ENCODE measurements at places on chromosomes 1 and 21.

GRCh38 chr1:11316701-11317100, 43.7 kb downstream of the UBIAD1 start:
- no peak for DNase-seq

GRCh38 chr1:7670334-7671145, 100.6 kb upstream of the VAMP3 start:
- no peak for DNase-seq

DNA sequence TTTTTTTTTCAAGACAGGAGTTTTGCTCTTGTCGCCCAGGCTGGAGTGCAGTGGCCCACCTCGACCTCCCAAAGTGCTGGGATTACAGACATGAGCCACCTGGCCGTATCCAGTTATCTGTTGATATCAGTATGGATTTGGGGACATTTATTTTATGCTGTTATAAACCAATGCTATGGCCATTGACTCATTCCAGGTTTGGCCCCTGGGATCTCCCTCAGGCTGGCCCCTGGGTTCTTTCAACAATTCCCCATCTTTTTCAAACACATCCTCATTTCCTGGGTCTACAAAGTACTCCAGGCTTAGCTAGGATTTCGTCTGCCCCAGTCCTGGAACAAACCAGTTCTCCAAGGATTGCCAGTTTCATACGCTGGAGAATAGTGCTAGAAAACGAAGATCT, 44.1 kb downstream of the WDR4 start:
- DNase-seq: no peak

DNA sequence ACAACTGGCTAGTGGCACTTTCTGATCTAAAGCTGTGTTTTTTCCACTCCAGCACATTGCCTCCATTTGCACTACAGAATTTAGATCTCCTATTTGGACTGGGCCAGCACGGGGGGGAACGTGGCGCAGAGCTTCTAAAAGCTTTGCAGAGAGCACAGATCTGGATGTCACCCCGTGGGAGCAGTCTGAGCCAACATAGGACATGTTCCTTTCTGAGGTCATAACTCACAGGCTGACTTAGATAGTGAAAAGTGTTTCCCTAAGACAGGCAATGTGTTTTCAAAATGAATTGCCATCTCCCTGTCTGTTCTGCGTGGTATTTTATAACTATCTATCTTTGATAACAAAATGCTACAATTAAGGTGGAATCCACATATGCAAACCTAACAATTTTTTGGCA, 3.7 kb upstream of the C8A start:
- no peak for DNase-seq

DNA sequence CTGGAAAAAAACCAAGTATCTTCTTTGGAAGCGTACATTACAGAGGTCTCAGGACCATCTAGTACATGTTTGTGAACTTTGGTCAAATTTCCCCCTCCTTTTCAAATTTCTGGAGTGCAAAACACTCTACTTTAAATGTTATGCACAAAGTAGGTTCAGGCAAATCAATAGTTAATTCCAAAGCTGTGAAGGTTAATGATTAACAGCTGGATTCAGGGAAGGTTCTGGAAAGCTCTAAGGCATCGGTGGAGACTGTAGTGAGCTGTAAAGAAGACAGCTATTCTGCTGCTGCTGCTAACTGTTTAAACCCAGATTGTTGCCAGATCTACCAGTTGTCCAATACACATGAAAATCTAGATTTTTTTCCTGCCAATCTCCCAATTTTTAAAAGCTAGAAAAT, 70.9 kb downstream of the ELAVL4 start:
- DNase-seq: no peak

DNA sequence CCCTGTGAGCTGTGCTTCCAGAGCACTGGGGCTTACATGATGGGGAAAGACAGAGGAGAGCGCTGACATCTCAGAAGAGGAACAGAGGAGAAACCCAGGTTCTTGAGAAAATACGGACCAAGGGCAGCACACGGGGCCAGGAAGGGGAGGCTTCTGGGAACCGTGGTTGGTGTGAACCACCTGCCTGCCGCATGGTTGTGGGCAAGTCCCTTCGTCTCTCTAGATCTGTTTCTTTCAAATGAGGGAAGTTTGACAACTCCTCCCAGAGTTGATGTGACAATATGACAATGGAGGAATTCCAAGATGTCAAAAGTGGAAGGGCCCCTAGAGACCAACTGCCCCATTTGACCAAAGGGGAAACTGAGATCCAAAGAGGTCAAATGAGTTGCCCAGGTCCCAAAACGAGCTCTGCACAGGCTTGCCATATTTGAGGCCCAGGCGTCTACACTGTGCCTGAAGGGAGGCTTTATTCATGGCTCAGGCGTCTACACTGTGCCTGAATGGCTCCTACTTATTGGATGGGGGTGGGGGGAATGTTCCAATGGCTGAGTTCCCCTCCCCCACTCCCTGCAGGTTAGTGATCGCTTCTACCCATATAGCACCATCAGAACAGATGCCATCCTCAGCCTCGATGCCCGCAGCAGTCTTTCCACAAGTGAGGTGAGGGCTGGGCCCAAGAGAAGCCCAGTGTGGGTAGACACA, 11.2 kb downstream of the EXTL1 start:
- DNase-seq: no peak

- DNase-seq: peak; percentile 15
These were observed 24.6 kb downstream of the ARHGEF19 start for GRCh38 chr1:16187748-16188401.

- DNase-seq: no peak
These were observed 30.8 kb downstream of the XCL2 start for GRCh38 chr1:168512864-168513595.

DNA sequence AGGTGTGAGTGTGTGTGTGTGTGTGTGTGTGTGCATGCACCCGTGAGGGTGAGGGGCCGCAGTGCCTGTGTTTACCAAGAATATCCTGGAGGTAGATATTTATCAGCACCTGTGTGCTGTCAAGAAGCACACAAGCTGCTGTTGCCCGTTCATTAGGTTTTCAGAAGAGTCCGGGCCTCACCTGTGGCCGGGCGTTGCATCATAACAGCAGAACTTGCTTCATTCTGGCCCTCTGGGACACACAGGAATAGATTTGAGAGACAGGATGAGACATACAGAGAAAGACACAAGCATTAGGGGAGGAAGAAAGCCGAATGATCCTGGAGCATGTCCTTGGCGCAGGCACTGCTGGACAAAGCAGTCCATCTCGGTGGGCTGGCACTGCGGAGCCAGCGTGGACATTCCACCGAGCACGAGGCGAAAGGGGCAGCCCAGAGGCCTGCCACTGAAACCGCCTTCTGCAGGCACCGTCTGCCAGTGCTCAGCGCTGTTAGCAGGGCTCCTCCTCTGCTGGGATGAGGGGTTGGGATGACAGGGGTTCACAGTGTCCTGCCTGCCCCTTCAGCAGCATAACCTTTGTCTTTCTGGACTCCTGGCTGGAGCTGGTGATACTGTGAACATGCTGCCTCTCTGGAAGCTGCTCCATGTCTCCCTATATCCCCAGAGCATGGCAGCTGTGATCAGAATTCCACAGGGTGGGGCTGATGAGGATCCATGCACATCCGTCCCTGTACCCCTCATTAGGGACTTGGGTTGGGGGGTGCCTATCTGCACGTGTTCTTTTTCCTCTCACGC, 81.1 kb downstream of the PEX14 start:
- DNase-seq: no peak

GRCh38 chr1:207495801-207496792, at the start of gene CR1:
Gene CR1, plus strand, starts transcription at chr1:207496157. Its CDS starts 111 bp downstream, at chr1:207496268.
- DNase-seq: no peak

GRCh38 chr1:182742780-182743179, 46.8 kb upstream of the NPL start:
- no peak for DNase-seq

DNA sequence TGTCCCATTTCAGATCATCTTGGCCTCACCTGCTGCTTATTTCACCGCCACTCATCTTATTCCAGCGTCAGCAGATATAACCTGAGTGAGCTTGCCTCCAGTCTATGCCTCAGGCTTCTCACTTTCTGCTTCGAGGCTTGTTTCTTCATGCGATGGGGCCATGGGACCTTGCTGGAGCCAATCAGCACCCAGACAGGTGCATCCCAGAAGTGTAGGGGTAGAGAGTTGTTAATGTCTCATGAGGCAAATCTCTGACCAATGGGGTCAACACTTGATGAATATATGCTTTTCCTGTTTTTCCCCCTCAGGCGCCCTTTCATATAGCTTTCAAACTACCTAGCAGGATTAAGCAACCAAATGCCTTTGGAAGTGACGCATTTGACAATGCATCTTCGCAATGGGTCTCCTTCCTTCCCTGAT, 935 bp upstream of the YIPF1 start:
- DNase-seq: no peak

- DNase-seq: no peak
These were observed 113.5 kb downstream of the LHX9 start for GRCh38 chr1:198030682-198031081.

- no peak for DNase-seq
These were observed 281.8 kb downstream of the VAV3 start for GRCh38 chr1:107683191-107683657.

GRCh38 chr1:67162954-67163353, 3.3 kb upstream of the IL23R start:
- no peak for DNase-seq

DNA sequence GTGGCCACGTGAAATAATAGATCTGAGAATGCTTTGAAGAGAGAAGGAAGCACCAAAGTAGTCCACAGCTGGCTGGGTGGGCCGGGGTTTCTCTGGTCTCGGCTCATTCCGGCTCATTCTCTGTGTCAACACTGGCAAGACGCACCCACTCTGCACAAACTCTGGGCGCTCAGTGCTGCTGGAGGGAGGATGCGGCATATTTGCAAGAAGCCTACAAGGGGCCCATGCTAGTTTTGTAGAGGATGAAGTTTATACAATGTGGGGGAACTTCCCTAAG, 28.8 kb upstream of the TMPRSS2 start:
- DNase-seq: no peak

- DNase-seq: no peak
These were observed 35.2 kb upstream of the KCNJ15 start for GRCh38 chr21:38221594-38221993.

- DNase-seq: no peak
These were observed 21.2 kb downstream of the CRNN start for GRCh38 chr1:152392909-152393308.

All from anterior cingulate cortex (tissue), 58 donors.